Tibial nerve (tissue), 4 donors: ENCODE measurements at places on chromosomes 6 and 20. TPM values are rescaled to one million over a fixed set of nuclear protein-coding genes. Genes with fewer than 3 reads are reported as not detected.

Gene UST
- 13.5 TPM for total RNA-seq

Gene HMGCLL1
- 2.1 TPM for total RNA-seq

Gene BTN1A1
- total RNA-seq = not detected

Gene FKBP1A
- 142 TPM for total RNA-seq

Gene PPP1R14C
- 0.42 TPM for total RNA-seq

Gene BNIP5
- not detected for total RNA-seq

Gene ECT2L
- 0.21 TPM for total RNA-seq

Gene TINAG
- 0.22 TPM for total RNA-seq

Gene GTSF1L
- total RNA-seq = not detected

Gene DDO
- 2.1 TPM for total RNA-seq

Gene CHMP4B
- total RNA-seq = 74.7 TPM

Gene TPD52L1
- total RNA-seq = 48.2 TPM

Gene PRL
- not detected for total RNA-seq

Gene ELOVL4
- 0.90 TPM for total RNA-seq

- DNase-seq = no peak
Measured at GRCh38 chr20:46324960-46325703, 16.8 kb upstream of the CDH22 start.

DNA sequence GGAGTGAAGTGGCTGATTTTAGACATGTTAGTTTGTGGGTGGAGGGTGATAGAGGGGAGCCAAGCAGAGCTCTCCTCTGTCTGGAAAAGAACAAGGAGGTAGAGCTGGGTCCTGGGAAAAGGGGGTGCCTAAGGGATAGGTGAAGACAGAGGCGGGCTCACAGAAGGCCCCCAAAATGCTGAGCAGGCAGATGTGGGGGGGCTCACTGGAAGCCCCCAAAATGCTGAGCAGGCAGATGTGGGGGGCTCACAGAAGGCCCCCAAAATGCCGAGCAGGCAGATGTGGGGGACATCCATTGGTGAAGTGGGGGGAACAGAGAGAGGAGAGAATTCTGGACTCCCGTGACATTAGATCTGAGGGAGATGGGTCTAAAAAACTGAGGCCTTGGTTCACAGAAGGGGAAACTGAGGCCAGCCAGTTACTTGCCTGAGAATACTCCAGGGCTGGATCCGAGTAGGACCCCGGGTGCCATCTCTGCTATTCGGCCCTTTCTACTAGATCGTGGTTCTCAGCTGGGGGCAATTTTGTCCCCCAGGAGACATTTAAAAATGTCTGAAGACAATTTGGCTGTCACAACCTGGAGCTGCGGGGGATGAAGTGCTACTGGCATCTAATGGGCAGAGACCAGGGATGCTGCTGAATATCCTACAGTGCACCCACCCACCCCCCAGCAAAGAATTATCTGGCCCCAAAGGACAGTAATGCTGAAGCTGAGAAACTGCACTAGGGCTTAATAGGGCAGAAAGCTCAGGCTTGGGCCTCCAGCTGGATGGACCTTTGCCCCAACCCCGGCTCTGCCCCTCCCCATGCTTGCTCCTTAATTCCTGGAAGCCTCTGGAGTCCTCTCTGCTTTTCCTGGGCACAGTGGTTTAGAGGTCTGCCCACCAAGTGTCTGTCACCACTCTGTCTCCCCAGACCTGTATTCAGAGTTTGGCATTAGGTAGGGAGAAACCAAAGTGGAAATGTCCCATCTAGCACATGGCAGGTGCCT is 2.1 kb downstream of the LPIN3 start:
- DNase-seq = no peak

GRCh38 chr20:22343612-22344011 is 240.8 kb downstream of the FOXA2 start:
- DNase-seq = no peak

DNA sequence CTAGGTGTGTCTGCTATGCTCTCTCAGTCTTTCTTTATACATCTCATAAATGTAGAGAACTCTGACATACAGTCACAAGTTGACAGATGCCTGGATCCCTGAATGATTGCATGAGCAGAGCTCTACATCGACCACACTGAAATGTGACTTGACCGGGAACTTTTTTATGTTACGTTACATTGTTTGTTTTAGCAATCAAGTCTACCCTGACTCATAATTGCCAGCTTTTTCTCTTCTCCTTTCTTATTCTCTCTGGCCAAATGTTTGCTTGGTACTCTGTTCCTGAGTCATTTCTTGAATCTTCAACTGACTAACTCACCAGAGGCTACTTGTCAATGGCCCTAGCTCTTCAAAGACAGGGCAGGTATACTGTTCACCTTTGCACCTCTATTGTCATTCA is 213.6 kb upstream of the DTNBP1 start:
- no peak for DNase-seq

GRCh38 chr6:164130151-164130550 is 715.6 kb downstream of the QKI start:
- no peak for DNase-seq

DNA sequence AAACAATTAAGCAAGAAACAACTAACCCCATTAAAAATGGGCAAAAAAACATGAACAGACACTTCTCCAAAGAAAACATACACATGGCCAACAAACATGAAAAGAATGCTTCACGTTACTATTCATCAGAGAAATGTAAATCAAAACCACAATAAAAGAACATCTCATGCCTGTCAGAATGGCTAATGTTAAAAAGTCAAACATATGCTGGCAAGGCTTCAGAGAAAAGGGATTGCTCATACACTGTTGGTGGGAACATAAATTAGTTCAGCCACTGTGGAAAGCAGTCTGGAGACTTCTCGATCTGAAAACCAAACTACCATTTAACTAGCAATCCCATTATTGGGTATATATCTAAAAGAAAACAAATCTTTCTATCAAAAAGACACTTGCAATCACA is 217.5 kb downstream of the TINAG start:
- DNase-seq = no peak

GRCh38 chr6:7786214-7786661 is 60.3 kb downstream of the BMP6 start:
- DNase-seq = no peak

DNA sequence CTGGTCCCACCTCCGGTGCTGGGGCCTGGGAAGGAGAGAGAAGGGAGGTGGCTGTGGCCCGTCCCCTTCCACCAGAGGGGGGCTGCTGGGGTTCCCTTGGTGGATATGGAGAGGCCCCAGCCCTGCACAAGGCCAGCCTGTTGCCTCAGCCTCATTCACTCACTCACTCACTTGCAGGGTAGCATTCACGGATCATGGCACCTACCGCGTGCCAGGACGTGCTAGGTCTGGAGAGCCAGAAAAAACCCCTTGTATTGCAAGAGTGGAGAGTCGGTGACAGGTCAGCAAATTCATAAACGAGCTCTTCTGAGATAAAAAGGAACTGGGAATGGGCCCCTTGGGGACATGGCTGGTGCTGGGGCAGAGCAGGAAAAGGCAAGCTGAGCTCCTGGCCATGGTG is 6.4 kb upstream of the ZBTB46 start:
- no peak for DNase-seq

DNA sequence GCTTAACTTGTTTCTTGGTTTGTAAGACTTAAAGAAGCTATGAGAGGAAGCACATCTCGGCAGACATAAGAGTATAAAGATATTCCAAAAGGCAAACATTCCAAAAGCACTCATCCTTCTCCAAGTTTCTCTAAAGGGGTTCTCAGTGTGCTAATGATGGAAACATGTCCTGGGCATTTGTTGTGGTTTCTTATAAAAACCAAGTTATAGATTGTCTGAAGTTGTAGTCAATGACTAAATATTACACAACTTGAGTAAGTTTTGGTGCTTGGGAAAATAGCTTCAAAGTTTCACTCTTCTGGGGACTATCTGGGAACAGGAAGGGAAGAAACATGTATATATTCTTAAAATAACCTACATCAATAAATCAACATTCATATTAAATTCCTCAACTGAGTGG is 128.3 kb upstream of the TBX18 start:
- DNase-seq = no peak

- DNase-seq = no peak
Measured at GRCh38 chr6:54354608-54355007, 46.4 kb downstream of the TINAG start.

GRCh38 chr6:20269181-20269580 is 56.9 kb upstream of the MBOAT1 start:
- DNase-seq = no peak

DNA sequence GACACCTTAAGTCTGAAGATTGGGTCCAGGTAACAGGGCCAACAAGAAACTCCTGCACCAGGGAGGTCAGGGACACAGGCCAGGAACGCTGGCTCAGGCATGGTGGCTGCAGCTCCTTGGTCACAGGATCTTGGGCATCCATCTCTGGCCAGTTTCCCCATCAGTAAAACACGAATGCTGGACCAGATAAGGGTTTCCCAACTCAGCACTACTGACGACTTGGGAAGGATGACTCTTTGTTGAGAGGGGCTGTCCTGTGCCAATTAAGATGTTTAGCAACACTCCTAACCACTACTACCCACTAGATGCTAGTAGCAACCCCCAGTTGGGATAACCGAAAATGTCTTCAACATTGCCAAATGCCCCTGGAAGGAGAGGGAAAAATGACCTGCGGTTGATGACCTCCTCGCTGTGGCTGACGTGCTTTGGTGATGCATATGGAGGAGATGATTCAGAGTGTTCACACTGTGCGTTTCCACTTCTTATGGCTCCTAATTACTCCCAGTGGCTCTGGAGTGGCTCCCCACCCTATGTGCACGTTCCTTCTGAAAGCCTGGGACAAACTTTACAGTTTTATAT is 261.9 kb downstream of the CDH26 start:
- DNase-seq = no peak

DNA sequence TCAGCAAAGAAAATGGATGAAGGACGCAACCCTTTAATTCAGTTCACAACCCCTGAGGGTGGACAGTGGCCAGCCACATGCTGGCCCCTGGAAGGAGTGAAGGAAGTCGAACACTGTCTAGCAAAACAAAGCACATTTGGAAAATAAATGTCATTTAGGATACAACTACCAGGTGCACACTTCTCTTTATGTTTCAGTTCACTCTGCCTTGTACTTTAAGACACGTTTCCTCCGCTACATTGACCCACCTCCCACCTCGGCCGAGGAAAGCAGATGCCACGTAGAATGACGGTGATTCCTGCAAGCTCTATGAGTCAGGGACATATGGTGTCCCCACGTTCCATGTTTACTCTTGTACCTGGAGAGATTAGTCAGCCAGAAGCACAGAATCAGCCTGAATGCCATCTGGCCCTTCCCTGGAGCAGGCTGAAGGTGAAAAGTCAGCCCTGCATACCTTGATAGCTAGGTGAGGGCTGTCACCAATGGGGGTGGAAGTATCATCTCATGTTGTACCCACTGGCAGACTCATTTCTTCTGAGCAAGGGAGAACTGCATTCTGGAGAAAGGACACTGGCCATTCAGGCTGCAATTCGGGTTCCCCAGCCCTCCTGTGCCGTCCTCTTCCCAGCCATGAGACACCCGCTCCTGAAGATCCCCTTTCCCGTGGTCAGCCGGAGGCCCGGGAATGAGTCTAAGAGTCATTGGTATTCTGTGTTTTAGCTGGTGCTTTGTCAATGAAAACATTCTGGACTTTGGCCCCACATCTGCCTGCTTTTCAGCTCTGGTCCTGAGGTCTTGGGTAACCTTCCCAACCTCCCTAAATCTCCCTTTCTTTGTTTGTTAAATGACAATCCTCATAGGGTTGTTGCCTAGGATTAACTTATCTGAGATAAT is 60.6 kb downstream of the FOXA2 start:
- no peak for DNase-seq

GRCh38 chr20:1060985-1061384 is 57.4 kb upstream of the PSMF1 start:
- DNase-seq = no peak

DNA sequence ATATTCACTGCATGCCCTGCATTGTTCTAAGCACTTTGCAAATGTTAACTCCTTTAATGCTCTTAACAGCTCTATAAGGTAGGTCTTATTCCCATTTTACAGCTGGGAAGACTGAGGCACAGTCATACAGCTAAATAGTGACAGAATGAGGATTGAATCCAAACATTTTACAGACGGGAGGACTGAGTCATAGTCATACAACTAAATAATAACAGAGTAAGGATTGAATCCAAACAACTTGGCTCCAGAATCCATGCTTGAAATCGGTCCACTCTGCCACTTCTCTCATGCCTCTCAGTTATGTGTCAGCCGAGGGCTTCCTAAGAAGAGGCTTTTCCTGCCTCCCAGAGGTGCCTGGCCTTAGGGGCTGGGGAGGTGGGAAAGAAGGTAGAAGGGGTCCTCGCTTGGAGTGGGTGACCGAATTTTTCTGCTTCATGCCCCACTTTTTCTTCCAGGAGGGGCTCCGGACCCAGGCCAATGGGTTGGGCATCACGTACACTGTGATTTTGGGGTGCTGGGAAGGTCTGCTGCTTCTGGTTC is 137.4 kb upstream of the RNF24 start:
- DNase-seq = no peak

GRCh38 chr20:64144144-64144912 is 19.9 kb upstream of the MYT1 start:
- no peak for DNase-seq

GRCh38 chr6:111800259-111800765 is 72.9 kb downstream of the FYN start:
- DNase-seq = no peak

DNA sequence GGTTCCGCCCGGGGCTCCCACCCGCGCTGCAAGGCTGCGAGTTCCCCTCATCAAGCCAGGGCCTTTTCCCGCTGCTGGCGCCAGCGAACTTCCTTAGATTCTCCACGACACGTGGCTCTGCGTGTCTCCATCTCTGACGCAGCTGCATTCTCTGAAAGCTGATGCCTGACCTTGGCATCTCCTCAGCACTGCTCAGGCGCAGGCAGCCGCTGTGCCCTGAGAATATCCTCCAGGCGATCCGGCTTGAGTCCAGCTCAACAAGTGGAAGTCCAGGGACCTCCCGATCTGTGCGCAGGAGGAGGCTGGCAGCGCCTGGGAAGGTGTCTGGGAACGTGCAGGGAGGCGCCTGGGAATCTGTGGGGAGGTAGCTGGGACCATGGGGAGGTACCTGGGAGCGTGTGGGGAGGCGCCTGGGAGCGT is 171.2 kb upstream of the THBS2 start:
- DNase-seq = no peak

- no peak for DNase-seq
Measured at GRCh38 chr20:25548613-25549086, 36.7 kb downstream of the NINL start.

GRCh38 chr20:62062661-62063314 is 2.9 kb downstream of the TAF4 start:
- DNase-seq = no peak

GRCh38 chr6:98644063-98644462 is 190.3 kb upstream of the POU3F2 start:
- DNase-seq = no peak

- no peak for DNase-seq
Measured at GRCh38 chr6:131924881-131925474, 26.2 kb downstream of the CCN2 start.

- no peak for DNase-seq
Measured at GRCh38 chr20:58711266-58712051, 18.9 kb downstream of the NPEPL1 start.

DNA sequence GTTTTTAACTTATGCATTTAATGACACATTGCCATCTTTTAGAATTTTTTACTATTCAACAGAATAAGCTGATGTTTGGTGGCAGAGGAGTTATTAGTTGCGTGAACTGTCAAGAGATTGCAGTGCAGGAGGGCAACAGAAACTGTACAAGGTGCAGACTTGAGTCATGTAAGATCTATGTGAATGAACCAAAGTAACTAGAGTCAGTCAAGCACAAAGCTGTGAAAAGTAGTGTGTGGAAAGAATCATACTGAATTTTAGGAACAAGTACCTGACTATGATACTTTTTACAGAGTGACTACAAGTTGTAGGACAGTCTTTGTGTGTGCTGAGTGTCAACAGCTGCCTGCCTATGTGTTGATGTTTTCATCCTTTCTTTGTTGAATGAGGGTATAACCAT is 2.7 kb upstream of the C6orf163 start:
- DNase-seq = no peak
